ENCODE measurements at places on chromosomes 13 and 19.

DNA sequence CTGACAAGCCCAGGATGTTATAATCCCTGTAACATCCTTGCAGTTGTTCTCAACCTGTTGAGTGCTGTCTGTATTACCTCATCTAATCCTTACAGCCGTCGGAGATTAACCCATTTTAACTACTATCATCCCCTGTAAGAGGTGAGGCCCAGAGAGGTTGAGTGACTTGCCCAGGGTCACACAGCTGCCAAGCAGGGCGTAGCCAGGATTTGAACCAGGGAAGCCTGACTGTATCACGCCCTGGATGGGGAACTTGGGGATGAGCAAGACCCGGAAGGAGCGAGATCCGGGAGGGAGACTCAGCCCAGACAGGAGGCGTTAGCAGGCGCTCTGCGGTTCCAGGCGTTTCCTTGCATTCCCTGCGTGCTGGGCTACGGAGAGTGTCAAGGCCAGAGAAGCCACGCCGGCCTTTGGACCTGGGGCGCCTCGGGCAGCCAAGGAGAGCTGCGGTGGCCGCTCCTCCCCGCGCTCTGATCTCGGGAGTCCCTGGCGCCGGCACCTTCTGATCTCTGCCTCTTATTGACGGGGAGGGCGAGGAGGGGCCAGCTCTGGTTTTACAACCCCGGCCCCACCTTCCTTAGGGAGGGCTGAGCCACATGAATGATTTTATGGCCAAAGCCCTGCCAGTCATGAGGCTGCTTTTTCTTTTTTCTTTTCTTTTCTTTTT lies 6.2 kb downstream of the SULT2B1 start:
- DNase-seq = no peak

GRCh38 chr13:76708138-76708688 lies 178.0 kb downstream of the KCTD12 start:
- no peak for DNase-seq

DNA sequence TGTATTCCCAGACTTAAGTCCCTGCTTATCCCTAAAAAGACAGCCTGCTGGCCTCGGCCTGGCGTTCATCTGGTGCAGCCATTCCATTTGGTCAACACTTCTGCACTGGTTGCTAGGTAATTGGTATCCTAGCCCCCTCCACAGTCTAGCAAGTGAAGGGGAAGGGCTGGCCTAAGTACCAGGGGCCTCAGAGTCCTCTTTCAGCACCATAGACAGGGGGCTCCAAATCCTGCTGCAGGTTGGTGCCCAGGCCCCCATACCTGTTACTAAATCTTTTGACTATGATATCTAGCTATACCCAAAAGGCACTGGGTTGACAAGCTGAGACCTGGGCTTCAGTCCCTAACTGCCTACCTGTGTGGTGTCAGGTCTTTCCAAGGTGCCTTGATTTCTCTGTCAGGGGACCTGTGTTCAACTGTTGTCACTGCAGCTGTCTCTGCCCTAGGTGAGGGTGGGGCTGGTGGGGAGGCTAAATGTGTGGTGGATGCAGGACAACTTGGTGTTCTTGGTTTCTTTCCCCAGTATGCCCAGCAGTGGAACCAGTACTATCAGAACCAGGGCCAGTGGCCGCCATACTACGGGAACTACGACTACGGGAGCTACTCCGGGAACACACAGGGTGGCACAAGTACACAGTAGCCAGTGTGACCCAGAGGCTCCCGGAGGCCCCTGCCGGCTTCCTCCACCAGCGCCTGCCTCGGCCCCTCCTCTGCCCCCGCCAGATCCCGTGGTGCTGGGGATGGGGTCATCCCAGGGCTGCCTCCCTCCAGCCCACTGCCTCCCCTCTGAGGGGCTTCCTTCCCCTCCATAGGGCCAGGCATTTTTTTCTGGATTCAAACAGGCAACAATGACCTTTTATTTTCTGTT lies 3.8 kb upstream of the CCDC97 start:
- no peak for DNase-seq

GRCh38 chr13:86986448-86986847 lies 684.7 kb upstream of the SLITRK5 start:
- no peak for DNase-seq

- DNase-seq = no peak
Observed at GRCh38 chr19:44753626-44753931, 5.1 kb downstream of the BCL3 start.
